Fibroblast of upper back skin (primary cell): ENCODE measurements at places on chromosomes 3 and 15.

DNA sequence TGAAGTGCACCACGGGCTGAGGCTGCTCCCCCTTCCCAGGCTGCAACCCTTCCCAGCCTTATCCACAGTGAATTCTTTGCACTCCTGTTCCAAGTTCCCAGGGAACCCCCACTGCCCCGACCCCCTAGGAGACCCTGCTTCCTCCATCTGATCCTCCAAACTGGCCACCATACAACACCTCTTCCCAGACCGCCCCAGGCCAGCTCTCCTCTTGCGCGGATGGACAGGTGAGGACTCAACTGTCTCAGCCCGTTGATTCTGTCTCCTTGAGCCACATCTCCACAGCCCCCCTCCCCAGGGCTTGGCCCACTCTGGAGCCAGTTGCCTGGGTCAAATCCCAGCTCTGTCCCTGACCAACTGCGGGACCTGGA, 21.7 kb downstream of the GRIP2 start:
- DNase-seq: no peak

DNA sequence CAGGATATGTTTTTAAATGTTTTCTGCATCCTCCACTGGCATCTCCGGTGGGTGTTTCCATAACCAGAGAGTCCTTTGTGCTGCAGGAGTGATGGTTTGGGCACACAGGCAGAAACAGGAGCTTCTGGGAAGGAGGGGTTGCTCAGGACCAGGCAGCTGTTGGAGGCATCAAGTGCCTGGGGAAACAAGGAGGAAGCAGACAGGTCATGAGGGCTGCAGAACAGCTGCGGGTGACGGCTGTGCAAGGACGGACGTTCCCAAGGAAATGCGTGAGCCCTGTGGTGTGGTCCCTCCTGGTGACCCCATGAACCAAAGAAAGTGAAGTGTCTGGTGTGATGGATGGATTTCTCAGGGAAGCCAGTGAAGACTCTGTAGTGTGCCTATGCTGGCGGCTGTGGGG, 61.2 kb upstream of the TNFAIP8L3 start:
- no peak for DNase-seq

DNA sequence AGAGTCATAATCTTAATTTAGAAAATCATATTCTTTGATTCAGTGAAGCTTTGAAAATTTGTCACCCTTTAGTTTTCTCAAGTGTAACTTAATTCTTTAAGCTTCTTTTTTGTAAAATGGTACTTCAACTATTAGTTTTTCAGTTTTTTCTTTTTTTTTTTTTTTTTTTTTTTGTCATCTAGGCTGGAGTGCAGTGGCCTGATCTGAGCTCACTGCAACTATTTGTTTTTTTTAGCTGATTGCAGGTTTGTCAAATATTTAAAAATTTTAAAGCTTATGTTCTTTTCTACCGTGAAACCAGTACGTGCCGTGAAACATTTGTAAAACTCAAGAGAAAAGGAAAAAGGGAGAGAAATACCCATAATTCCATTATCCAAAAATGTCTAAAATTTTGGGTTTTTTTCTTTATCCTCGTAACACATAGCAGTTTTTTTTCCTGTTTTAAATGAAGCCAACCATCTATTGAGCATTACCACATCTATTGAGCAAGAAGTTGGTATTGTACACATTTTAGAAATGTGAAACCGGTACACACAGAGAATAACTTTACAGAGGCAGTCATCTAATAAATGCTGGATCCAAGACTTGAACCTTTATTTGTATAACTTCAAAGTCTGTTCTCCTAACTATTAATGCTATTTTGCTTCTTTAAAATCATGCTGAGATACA, 25.7 kb downstream of the ECT2 start:
- DNase-seq: no peak

GRCh38 chr3:131303848-131304247, 77.7 kb upstream of the NUDT16 start:
- peak; percentile 48 for DNase-seq

- no peak for DNase-seq
These were observed 40.1 kb upstream of the PDCD6IP start for GRCh38 chr3:33758281-33758680.
